Uterus (tissue), 4 donors: ENCODE measurements at places on chromosomes 3 and 15.

- no peak for DNase-seq
These were observed 39.0 kb upstream of the MYO5C start for GRCh38 chr15:52334491-52335160.

DNA sequence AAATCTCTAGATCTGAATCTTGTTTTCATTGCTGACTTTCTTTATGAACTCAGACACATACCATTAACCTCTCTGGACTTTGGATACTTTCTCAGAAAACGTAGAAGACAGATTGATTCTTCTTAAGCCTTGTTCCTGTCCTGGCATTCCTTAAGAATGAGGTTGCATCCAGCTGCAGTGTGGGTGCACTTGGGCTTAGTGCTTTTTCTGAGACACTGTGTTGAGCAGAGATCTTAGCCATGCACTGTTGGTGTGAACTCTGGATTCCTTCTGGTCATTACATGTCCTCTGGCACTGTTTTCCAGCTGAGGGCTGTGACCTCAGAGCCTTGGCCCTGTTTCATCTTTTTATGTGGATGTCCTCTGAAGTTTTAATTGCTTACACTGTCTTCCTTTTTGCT lies 428.3 kb downstream of the CNTN4 start:
- no peak for DNase-seq

GRCh38 chr3:43523454-43524053 lies 98.3 kb downstream of the ANO10 start:
- DNase-seq: no peak

DNA sequence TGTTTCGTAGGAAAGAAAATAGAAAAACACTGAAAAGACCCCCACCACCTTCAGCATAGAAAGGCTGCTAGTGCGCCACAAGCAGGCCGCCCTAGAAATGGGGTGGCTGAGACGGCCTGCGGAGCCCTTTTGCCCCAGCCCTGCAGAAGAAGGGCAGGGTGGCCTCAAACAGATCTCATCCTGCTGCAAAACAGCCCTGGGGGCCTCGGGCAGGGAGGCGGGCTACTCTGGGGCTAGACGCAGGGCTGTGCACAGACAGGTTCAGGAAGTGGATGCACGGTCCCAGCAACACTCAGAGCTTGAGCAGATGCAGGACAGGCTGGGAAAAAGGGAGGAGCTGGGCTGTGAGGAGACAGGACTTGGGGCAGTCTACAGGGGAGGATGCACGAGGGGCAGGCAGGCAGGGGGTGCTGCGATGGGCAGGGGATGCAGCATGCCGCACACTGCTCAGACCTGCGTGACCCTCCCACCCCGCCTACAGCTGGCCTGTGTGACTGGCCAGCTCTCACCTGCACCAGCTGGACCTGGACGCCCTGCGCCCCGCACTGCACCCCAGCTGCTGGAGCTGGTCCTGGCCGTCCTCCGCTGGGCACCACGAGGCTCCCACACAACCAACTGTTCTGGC lies 34.3 kb downstream of the ZXDC start:
- DNase-seq: peak; percentile 7

GRCh38 chr15:66860844-66861243 lies 158.8 kb downstream of the SMAD6 start:
- no peak for DNase-seq

DNA sequence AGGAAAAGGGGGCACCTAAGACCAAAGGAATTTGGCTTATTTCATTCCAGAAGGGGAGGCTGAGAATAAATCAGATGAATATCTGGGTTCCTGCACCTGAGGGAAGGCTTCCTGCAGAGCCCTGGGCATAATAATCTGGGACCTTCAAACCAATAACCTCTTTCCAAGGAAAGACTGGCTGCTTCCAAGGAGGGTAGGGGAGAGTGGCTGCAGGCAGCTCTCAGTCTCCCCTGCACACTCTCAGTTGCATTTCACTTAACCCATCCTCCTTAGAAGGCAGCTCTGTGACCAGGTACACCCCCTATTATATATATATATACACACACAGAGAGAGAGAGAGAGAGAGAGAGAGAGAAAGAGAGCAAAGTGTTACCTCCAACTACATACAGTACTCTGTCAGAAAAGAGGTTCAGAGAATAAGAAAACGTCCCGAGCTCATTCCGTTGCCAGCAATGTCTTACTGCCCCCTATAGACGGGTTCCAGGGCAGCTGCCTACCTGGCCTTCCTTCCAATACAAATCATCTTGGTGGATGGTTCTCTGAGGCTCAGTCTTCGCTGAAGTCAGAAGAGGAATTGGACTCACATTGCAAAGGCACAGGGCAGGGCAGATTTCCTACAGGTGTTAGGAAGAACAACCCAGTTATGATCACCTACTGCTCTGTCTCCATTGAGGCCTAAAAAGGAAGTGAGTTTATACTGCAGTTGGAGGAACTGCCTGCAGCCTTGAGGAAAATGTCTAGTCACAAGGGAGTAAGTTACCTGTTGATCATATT lies 26.1 kb downstream of the CAPN3 start:
- DNase-seq: no peak

DNA sequence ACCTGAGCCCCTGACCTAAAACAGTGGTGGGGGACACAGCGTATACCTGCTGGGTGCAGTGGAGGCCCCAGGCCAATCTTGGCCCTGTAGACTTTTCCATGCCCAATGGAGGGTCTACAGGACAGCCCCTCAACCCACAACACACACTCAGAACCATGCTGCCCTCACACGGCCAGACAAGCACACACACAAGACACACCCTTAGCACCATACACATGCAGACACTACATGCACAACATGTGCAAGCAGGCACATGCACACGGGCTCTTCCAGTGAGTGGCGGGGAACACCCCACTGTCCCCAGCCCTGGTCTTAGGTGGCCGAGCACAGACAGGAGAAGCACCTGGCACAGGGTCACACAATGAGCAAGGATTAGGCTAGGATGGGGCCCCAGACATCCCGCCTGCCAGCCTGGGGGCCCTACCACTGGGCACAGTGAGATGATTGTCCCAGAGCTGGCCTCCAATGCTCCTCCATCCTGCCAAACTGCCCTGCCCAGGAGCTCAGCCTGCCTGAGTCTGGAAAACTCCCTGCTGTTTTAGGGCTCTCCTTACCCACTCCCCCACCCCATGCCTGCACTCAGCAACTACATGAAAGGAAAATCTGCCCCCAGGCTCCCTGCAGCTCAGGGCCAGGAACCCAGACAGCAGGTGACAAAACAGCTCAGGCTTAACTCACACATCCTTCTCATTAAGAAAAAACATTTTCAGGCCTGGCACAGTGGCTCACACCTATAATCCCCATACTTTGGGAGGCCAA lies 15.8 kb downstream of the IQSEC1 start:
- no peak for DNase-seq
